CD14-positive monocyte (primary cell): ENCODE measurements at places on chromosomes 1 and 21.

DNA sequence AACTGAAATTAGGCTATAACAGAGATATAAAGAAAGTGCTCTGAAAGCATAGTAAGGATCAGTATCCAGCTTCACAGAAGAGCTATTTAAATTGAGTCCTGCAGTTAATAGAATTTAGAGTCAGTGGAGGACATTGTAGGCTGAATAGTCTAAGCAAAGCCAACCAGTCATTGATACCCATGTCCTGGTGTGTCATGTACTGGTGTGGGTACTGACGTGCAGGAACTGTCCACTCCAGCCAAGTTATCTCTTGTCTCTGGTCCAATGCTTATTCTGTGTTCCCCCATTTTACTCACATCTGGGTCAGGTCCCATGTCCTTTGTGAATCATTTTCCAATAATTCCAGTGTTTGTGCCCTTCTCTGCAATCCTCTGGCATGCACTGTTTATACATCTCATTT is 90.0 kb downstream of the MACF1 start:
- no peak for DNase-seq

GRCh38 chr1:39268112-39268581 is 63.7 kb downstream of the MACF1 start:
- peak; percentile 12 for DNase-seq

- DNase-seq = no peak
Measured at GRCh38 chr1:117286145-117286544, 75.4 kb upstream of the VTCN1 start.

DNA sequence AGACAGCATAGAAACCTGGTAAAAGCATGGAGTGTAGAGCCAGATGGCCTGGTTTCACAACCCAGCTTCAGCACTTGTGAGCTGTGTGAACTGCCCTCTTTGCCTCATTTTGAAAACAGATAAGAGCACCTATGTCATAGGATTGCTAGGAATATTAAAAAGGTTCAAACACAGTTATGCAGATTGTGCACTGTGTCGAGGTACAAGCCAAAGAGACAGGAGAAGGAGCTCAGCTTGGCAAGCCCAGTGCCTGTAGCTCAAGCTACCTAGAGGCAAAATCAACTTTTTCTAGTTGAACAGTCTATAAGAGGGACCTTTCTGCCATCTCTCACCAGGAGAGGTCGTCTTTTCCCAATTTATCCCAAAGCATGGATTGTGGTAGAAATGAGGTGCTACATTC is 5.0 kb downstream of the CHODL start:
- no peak for DNase-seq

- no peak for DNase-seq
Measured at GRCh38 chr21:7917729-7918128, 2603.7 kb upstream of the TPTE start.

DNA sequence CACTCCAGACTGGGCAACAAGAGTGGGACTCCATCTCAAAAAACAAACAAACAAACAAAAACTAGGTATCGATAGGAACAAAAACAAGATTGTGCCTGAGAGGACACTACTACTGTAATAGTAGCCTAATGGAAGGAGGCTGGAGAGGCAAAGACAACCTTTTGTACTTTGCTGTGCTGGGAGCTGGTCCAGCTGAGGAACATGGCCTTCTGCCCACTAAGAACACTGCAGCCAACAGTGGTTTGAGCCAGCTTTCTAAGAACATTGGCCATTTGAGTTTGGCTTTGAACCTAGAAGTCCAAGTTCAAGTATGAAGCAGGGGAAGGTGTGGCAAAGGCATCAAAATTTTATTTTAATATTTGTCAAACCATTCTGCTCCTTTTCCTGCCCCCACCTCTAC is 22.7 kb upstream of the RGS8 start:
- DNase-seq = no peak

DNA sequence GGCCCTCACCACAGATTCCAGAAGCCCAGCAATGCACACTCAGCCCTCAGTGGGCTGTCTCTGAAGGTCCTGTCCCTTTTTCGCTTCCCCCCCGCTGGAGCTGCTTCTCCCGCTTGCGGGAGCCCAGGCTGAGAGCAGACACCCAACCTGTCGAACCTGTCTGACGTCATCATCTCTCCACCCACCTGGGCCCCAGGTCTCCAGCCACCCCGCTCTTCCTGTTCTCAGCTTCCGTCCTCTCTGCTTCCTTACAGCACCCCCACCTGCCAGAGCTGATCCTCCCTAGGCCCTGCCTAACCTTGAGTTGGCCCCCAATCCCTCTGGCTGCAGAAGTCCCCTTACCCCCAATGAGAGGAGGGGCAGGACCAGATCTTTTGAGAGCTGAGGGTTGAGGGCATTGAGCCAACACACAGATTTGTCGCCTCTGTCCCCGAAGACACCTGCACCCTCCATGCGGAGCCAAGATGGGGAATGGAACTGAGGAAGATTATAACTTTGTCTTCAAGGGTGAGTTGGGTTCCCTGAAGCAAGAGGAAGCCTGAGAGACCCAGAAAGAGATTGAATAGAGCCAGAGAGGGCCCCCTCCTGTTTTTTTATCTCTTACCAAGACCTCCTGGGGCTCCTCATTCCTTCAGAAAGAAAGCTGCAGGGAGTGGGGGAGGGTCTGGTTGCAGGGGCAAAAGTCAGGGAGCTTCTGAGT is at the start of gene RAB25:
TSS of gene RAB25 (plus strand) at position 224 of the 700 bp plus-strand sequence. CDS start at position 465, 241 bp downstream.
- DNase-seq = no peak

GRCh38 chr1:210571356-210572284 is 242.9 kb downstream of the HHAT start:
- DNase-seq = no peak

DNA sequence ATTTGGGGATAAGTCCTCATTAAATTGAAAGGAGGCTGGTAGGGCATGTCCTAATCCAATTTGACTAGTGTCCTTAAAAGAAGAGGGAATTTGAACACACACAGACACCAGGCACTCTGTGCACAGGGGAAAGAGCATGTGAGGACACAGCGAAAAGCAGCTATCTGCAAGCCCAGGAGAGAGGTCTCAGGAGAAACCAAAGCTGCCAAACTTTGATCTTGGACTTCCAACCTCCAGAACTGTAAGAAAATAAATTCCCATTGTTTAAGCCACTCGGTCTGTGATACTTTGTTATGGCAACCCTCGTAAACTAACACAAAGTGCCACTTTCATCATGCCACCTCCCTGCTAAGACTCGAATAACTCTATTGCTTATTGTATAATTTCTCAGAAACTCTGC is 13.8 kb downstream of the PLA2G4A start:
- no peak for DNase-seq

DNA sequence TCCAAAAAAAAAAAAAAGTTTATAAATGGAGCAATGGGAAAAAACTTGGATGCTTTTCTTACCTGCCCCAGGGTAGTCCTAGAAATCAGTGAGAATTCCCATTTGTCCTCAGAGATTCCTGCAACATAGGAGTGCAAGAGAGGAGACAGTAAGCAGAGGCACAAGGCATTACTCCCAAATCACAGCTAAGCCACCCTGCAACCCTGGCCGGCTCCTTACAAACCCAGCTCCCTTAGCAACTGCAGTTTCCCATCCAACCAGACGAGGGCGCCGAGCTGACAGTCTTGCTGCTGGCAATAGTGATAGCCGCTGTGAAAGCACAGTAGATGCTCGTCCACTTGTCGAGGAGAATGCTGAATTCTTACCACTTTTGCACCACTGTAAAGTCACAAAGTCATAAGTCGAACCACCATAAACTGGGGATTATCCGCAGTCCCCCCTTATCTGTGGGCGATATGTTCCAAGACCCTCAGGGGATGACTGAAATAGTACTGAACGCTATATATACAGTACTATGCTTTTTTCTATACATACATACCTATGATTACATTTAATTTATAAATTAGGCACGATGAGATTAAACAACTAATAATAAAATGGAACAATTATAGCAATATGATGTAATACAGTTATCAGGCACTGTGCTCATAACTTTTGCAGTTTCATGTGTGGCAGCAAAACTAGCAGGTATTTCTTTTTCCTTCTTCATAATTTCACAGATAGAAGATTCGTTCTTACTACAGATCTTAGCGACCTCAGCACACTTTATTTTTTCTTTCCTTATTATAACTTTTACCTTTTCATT is 6.0 kb upstream of the PITHD1 start:
- DNase-seq = peak; percentile 85

DNA sequence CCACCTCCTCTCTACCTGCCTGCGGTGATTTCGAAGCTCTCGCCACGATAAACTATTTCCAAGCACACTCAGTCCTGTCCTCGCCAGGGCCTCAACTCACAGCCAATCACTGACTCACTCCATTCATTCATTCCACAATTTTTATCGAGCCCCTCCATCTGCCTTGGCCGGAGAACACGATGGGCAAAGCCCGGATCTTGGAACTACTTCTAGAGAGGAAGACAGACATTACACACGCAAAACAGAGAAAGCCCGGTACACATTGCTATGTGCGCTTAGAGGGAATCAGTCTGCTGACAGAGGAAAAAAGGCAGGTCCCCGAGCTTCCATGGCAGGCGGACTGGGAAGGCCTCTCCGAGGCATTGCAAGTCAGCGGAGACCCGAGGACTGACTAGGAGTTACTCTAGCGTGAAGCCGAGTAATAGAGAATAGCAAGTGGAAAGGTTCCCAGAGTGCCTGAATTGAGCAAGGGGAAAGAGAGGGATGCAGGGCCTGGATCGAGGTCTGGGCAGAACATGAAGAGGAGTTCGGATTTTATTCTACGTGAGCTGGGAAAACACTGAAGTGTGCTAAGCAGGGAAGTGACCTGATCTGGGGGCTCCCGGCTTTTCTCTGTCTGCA is 54.2 kb upstream of the DNAJC6 start:
- no peak for DNase-seq

GRCh38 chr1:155892796-155893195 is 18.4 kb downstream of the RIT1 start:
- DNase-seq = no peak

- no peak for DNase-seq
Measured at GRCh38 chr1:214264196-214264595, 16.8 kb upstream of the SMYD2 start.

GRCh38 chr1:201128476-201128875 is 1.5 kb upstream of the ASCL5 start:
- DNase-seq = no peak

DNA sequence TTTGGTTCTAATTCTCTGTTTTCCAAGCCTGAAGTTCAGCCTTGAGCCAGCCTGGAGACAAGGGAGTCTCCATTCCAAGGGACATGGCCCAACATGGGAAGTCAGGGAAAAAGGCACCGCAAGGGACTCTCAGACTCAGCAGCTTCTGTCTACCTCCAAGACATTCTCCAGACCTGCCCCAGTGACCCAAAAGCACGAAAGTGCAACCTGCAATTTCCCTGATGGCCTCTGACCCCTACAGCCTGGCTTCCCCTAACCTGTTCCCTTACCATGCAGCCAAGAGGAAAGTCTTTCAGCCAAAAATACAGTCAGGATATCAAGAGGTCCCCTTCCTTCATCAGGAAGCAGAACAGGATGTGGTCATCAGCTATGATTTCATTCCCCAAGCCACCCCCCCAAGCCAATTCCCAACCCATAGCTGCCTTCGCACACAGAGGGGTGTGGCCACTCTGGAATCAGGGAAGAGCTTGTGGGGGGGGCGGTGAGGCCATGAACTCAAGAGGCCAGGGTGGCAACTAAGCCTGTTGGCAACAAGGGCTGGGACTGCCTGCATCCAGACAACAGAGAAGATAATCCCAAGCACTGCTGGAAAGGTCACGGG is 59.2 kb downstream of the TIAM1 start:
- DNase-seq = no peak

DNA sequence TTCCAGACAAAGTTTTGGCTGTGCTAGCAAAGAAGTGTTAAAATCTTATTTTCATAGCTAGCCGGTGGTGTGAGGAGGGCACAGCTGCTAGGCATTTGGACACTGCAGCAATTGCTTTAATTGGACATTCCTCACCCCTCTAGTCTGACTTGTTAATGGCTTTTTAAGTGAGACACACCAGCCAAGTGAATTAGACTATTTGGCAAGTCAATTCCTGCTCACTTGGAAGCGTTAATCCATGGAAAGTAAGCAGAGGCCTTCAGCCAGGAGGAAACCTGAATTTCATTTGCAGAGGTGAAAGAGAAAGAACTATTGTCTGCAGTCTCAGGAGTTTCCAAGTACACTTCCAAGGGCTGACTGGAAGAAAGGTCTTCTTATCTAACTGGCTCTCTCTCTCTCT is 175.7 kb downstream of the ST6GALNAC3 start:
- DNase-seq = no peak

DNA sequence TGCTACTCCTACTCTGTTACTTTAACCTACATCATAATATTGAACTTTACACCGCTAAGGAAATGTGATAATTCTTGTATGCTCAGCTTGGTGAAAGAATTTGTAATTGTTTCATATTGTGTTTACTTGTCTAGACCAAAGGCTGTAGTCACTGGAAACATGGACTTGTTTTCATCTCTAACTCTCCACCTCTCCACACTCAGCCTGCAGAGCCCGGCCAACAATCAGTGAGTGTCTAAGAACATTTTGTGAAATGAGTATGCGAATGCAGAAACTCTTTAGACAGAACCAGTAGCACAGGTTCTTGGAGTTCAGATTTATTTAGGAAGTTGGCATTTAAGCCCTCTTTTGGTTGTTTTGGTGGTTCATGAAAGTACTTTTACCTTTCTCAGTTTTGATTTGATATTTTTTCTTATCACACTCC is 3.2 kb upstream of the RWDD3 start:
- no peak for DNase-seq

DNA sequence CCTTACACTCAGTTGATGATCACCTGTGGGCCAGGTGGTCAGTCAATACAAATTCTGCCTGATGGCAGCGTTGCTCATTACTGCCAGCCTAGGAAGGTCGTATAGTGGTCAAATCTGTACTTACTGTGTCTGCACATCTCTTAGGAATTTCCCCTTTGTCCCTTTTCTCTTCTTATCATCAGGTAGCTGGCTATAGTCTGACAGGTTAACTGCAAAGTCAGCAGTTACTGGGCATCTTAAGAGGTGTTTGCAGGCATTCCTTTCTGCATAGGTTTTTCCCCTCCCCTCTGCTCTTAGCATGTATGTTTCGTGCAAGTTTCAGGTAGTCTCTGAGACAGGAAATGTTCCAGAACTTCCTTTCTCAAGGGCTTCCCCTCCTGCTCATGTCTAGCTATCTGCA is 298.7 kb downstream of the LRRIQ3 start:
- no peak for DNase-seq

- DNase-seq = no peak
Measured at GRCh38 chr1:152251391-152251790, 27.4 kb upstream of the HRNR start.

DNA sequence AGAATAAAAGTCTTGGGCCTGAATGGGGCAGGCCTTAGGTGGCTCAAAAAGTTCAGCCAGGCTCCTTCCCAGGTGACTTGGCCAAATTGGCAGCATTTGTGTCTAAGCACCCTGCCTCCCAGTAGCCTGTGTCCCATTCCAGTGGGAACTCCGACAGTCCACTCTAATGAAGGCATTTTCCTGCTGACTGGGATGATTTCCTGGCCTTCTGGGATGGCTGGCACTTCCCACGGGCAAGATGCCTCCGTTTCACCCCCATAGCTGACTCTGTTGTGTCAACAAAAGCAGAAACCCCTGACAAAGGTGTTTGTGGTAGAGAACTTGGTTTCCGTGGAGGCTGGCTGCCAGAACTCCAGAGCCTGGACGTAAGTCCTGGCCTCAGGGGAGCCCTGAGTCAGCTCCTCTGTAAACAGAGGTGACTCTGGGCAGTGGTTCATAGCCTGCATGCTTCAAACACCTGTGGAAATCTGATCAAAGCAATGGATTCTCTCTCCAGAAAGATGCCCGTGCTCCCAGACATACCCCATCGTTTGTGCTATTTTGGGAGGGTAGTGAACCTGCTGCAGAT is 36.6 kb downstream of the WNT3A start:
- no peak for DNase-seq

- DNase-seq = no peak
Measured at GRCh38 chr21:44749759-44750674, 38.6 kb upstream of the TSPEAR start.

- no peak for DNase-seq
Measured at GRCh38 chr1:222557148-222557547, 9.2 kb upstream of the HHIPL2 start.
